ENCODE measurements at places on chromosomes 3 and 15. TPM values are rescaled to one million over a fixed set of nuclear protein-coding genes. Genes with fewer than 3 reads are reported as not detected.

GOLGA8K gene
- total RNA-seq, result 1.6 TPM

FYCO1 gene
- total RNA-seq, result 39.1 TPM

P2RY13 gene
- 2.5 TPM for total RNA-seq

TMEM207 gene
- total RNA-seq, result not detected

NME9 gene
- 3.5 TPM for total RNA-seq

GMPPB gene
- 37.4 TPM for total RNA-seq

Measured in kidney (tissue), 22 donors.